ENCODE measurements at places on chromosomes 2 and 18.
A peak's percentile ranks its signal among the peaks of the same experiment; 100 is the strongest.

- DNase-seq, result no peak
Observed at GRCh38 chr2:213122725-213123124, 28.7 kb downstream of the IKZF2 start.

DNA sequence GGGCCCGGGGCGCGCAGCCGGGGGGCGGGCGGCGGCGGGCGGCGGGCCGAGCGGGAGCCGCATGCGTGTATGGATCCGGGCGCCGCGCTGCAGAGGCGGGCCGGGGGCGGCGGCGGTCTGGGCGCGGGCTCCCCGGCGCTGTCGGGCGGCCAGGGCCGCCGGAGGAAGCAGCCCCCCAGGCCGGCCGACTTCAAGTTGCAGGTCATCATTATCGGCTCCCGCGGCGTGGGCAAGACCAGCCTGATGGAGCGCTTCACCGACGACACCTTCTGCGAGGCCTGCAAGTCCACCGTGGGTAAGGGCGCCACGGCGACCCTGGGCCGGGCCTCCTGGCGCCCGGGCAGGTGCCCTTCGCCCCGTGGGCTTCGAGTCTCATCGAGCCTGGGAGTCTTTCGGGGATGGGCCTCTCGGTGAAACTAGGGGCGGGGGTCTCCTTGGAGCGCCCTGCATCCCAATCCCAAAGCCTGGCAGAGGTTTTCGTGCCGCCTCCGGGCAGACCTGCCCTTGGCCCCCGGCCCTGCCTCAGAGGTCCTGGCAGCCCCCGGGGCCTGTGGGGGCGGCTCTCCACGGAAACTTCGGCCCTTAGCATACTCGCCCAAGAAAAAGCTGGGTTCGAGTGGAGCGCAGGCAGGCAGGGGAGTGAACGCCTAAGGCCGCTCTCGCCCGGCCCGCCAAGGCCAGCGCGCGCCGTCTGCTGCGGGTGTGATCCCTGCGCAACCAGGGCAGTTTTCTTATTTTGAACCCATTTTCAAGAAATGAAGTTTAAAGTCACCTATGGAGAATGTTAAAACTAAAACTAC is 622 bp downstream of the RAB12 start:
- no peak for DNase-seq

- DNase-seq, result peak; percentile 73
Observed at GRCh38 chr2:69642709-69643601, 584 bp downstream of the AAK1 start.

DNA sequence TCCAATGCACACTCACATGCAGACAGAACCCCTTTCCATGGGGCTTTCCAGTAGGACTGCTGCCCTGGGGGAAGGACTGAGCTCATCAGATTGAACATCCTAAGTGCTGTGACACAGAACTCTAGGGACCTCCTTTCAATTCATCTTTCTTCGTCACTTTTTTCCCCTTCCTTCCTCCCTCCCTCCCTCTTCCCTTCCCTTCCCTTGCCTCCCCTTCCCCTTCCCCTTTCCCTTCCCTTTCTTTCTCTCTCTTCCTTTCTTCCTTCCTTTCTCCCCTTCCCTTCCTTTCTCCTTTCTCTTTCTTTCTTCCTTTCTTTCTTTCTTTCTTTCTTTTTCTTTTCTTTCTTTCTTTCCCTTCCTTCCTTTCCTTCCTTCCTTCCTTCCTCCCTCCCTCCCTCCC is 39.6 kb upstream of the GATA6 start:
- no peak for DNase-seq
